ENCODE measurements at places on chromosomes 1 and 21.

DNA sequence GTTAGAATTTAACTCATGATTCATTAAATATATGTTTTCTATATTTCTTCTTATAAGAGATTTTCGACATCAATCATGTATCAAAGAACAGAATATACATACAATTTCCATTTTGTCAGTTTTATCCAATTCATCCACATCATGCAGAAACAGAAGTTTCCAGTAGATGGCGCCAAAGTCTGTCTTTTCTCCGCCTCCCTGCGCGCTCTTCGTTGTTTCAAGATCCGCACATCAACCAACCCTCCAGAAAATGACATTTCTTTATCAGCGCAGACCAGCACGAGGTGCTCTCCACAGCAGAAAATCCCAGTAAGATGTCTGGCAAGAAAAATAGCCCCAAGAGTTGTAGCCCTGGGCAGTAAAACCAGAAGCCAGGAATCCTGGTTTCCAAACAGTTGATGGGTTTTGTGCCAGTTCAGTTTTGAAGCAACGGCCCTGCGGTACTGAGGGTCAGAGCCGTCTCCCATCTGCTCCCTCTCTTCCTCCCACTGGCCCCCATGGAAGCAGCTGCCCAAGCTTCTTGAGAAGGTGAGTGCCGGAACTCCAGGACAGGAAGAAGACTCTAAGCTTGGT, 38.6 kb upstream of the GPR137B start:
- DNase-seq = peak; percentile 53

DNA sequence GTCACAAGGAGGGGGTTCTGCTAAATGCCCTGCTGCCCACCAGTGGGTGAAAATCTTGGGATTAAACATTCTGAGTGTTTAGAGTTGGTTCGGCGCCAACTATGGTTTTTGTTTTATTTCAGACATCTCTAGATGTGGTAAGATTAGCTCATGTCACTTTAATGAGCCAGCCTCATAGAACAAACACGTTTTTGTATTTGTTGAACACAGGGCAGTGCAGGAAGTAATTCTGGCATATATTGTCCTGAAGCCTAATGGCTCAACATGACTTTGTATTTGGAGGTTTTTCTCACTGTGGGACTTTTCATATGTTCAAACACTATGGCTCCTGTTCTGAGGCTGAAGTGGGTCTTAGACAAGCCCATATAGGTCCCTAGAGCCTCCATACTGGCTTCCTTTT, 107.8 kb downstream of the NGF start:
- DNase-seq = no peak

- no peak for DNase-seq
These were observed 6.2 kb upstream of the MMP23B start for GRCh38 chr1:1625824-1626206.

DNA sequence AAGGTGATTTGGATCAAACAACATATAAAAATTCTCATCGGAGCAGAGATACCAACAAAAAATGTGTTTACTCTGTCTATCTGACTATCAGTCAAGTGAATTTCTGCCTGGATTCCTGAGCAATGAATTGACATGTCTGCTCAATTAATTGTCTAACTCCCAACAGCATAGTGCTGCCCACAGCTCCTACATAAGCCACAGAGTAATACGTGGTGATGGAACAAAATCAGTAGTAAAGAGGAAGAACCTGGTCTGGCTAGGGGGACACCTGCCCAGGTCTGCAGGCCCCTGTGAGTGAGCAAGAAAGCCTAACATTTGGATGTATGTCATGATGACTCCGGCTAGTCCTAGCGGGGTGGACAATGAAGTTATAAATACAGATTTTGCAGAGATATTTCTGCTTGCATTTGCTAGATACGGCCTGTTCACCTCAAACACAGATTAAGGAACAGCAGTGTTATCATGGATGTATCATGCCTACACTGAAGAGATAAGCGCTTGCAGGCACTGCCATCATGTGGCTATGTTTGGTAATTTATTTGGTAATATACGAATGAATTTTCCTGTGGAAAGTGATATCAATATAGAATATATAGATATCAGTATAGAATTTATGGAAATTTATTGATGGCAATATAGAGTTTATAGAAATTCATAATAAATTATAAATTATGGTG, 69.6 kb upstream of the LRRC8B start:
- DNase-seq = peak; percentile 41

- no peak for DNase-seq
These were observed 57.8 kb upstream of the C1orf185 start for GRCh38 chr1:51044199-51044598.

GRCh38 chr1:175385316-175385715, 192.7 kb upstream of the KIAA0040 start:
- no peak for DNase-seq

DNA sequence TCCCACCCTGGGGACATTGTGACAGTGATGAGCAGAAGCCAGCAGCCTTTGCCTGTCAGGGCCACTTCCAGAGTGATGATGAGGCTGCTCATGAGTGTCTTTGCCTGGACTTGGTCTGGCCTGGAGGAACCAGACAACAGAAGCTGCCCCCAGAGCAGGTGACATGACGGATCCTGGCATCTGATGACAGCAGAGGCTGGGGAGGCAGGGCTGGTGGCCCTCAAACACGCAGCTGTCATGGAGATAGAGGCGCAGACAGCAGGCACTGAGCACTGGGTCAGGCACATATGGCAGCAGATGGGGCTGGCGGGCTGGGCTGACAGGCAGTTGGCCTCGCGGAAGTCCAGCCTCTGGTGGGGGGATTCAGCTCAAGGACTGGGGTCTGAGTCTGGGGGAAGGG, 66.4 kb upstream of the STUM start:
- DNase-seq = no peak

- no peak for DNase-seq
These were observed 1.3 kb downstream of the FOXE3 start for GRCh38 chr1:47417170-47418044.

DNA sequence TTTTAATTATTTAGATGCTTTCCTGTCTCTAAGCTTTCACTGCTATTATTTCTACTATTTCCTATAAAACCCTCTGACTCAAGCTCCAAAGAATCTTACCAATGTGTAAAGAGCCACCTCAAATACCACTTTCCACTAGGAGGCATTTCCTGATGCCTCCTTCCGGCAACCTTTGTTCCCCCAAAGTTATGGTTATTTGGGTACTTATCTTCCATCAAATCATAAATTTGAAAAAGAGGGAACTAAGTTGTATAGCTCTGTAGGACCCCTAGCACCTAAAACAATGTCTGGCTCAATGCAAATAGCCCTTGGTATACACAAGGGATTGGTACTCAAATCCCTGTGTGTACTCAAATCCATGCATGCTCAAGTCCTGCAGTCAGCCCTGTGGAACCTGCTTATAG, 79.6 kb downstream of the NME7 start:
- DNase-seq = no peak

- DNase-seq = no peak
These were observed 48.5 kb upstream of the CHRM3 start for GRCh38 chr1:239337799-239338430.

DNA sequence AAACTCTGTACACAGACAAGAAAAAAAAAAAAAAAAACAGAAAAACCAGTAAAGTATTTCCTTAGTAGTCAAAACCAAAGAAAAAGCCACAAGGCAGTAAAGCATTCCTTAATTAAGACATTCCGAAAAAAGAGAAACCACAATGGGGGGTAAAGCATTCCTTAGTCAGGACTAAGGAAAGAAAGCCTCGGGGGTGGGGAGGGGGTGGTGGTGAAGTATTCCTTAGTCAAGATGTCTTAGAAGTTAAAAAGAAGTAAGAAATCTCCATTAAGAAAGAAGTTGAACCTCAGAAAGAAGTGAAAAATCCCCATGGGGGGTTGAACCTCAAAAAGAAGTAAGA, 28.2 kb upstream of the FMO1 start:
- DNase-seq = no peak

- no peak for DNase-seq
These were observed 6.8 kb downstream of the RPE65 start for GRCh38 chr1:68442822-68443556.

DNA sequence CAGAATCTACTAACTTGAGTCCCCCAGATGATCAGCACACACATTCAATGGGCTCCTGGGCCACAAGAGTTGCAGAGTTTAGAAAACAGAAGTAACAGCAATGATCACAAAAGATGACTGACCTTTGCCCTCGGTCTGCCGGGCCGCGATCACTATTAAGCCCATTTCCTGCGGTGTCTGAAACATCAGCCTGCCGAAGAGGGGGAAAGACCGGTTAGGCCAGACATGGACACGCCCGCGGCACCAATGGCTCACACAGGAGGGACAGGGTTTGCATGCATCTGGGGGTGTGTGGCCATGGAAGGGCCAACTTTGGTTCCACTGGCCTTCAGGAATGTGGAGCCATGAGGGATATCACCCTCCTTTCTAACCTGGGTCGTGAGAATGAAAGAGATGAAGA, 68.2 kb downstream of the SIM2 start:
- DNase-seq = no peak

- DNase-seq = no peak
These were observed 38.6 kb downstream of the STYXL2 start for GRCh38 chr1:167132301-167133010.
